ENCODE measurements at places on chromosomes 11 and 22.

- no peak for DNase-seq
Observed at GRCh38 chr11:46521961-46522681, 71.7 kb downstream of the AMBRA1 start.

- DNase-seq = no peak
Observed at GRCh38 chr11:22832315-22833015, 2.9 kb upstream of the SVIP start.

- no peak for DNase-seq
Observed at GRCh38 chr11:1487091-1487850, 692 bp upstream of the MOB2 start.

- no peak for DNase-seq
Observed at GRCh38 chr11:69962152-69962551, 116.0 kb upstream of the ANO1 start.

DNA sequence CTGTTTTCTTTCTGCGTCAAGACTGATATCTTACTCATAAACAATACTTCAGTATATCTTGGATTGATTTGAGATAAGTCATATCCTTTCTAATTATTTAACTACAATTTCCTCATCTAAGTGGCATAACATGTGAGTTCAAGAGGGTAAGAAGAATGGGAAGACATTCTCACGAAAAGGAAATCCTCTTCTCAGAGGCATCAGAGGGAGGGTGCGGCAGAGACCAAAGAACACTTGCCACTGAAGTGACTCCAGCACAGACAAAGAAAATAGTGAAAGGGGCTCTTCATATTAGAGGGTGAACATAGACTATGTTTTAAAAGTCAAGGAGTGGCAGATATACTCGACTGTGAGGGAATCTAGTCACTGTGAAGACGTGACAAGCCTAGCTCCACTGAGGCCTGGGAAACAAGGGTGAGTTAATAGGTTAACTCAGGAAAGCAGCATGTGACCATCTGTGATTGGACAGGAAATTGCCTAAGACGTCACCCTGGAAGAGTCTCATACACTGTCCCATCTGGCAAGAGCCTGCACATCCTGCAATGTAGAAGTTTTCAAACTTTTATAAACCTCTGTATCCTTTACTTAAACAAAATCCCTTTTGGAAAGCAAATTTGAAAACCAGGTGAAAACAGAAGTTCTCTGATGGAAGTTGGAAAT is 1.9 kb upstream of the MMP1 start:
- DNase-seq = no peak

DNA sequence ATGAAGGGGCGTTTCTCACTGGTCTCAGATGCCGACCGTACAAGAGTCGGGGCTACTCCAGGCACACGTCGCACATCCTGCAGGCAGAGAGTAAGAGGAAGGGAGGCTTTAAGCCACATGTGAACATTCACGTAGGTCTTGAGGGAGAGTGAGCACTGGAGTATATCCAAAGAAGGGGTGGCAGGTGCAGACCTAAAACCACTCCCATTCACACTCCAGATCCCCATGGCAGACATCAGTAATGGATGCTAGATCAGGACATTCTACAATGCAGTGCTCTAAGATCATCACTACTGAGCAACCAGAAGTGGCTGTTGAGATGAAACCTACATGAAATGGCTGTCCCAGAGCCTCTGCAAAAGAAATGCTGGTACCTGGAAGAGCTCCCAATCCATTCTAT is 39.0 kb downstream of the WT1 start:
- DNase-seq = no peak

GRCh38 chr11:113329725-113330124 is 15.3 kb downstream of the TTC12 start:
- DNase-seq = no peak

GRCh38 chr22:36365020-36365411 is 22.8 kb downstream of the MYH9 start:
- peak; percentile 96 for DNase-seq

DNA sequence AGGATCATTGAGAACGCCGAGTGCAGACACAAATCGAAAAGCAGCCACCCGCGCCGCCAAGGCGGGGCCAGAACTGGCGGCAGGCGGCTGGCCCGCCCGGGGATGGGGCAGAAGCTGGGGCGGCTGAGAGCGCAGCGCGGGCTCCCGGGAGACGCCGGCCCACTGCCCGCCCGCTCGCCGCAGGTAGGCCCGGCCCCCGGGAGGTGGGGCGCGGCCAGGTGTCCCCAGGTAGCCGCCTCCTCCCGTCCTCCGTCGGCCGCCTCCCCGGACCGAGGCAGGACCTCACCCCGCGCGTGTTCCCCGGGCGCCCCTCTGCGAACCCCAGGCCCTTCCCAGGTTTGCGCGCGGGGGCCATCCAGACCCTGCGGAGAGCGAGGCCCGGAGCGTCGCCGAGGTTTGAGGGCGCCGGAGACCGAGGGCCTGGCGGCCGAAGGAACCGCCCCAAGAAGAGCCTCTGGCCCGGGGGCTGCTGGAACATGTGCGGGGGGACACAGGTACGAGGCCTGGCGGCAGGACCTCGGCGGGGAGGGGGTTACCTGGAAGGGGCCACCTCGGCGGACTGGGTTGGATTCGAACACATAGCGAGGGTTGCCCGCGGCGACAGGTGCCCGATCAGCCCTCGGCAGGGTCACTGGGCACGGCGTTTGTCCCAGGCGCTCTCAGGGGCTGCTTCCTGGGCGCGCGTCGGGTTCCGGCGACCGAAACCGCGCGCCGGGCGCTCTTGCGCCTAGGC is at the start of gene PRRG4:
TSS of gene PRRG4 (plus strand) at position 248 of the 733 bp plus-strand sequence. CDS start 603 bp downstream, outside the sequence.
- peak; percentile 68 for DNase-seq

DNA sequence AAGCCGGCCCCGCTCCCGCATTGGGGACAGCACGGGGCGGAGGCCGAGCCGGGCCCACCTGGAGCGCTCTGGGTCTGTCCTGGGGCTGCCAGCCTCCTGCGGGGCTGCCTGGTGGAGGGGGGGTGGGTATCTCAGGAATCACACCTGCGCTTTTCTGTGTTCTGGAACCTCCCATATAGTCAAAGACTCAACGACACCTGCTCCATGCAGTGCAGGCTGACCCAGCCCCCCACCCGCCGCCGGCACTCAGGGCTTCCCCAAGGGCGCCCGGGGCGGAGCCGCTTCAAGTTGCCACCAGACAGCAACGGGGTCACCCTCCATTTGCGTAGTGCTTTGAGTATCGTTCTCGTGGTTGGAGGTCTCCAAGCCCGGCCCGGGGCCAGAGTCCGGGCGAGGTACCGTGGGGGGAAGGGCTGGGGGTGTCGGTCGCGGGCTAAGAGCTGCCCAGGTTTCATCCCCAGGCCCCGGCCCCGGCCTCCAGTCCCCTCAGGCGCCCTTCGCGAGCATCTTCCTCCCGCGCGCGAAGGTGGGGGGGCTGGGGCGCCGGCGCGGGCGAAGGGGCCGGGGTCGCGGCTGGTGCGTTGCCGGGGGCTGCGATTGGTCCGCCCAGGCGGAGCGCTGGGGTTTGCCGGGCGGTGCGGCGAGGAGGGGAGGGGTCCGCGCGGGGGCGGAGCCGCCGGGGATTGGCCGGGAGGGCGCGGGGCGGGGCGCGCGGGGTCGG is 6.6 kb downstream of the TSPAN4 start:
- DNase-seq = no peak

- DNase-seq = no peak
Observed at GRCh38 chr11:6474413-6474792, 662 bp upstream of the TRIM3 start.

DNA sequence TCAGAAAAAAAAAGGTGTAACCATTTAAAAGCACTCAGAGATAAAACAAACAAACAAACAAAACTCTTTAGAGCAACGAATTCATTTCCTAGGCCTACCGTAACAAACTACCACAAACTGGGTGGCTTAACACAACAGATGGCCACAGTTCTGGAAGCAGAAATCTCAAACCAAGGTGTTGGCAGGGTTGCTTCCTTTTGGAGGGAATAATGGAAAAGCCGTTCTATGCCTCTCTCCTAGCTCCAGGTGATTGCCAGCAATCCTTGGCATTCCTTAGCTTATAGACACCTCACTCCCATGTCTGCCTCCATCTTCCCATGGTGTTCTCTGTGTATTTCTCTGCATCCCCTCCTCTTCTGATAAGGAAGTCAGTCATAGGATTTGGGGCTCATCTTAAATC is 200.4 kb downstream of the RAB38 start:
- DNase-seq = no peak

- no peak for DNase-seq
Observed at GRCh38 chr11:83221694-83222093, 28.2 kb downstream of the ANKRD42 start.

DNA sequence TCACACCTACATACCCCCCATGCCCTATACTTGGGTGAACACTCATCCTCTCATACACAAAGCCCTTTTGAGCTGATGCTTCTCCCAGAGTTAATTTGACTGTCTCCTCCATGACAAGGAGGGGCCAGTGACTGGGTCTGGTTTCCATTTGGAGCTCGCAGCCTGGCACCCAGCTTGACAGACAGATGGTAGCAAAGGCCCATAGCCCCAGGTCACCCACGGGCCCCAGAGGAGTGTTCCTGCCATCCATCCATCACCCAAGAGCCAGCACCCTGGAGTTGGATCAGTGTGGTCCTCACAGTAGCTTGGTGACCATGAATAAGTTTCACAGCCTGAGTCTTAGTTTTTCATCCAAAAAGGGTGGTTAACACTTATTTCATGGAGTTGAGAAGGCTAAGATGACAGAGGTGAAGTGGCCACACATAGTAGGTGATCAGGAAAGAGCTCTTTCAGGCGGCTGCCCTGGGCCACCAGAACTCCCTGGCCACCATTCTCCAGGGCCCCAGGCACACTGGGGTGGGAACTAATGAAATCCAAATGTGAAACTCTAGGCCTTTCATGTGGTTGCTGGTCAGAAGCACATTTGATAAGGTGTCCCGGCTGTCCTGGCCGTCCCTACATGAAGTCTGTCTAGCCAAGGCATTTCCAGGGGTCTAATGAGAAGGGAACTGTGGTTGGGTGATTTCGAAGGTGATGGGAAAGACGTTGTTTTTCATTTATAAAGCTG is 42.4 kb downstream of the LIF start:
- DNase-seq = no peak

DNA sequence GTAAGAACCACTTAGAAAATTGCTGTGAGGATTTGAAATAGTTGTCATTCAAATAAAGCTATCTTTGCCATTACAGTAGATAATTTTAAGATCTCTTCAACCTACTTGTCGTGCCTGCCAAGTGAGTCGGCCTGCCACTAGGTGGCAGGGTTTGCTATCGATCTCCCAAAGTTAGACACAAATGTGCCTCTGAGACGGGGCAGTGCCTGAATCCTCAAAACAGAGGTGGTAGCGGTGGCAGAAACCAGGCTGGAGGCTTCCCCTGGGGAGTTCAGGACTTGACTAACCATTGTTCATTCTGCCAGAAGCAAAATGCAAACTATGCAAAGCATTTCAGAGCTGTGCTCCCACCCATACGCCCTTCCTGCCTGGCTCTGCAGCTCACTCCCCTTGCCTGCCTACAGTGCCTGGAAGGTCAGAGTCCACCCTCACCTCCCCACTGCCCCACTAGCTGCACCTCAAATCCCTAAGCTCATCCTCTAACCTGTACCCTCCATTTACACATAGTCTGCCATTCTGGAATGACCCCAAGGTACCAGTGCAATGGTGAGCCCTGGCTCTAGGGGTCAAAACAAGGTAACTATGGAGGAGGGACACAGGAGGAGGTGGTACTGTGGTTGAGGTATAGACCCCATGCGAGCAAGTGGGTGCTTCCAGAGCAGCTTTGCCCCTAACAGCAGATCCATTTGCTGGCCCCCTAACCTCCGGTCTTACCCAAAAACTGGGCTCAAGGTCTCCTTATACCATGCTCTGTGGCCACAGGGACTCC is 82.1 kb downstream of the C11orf58 start:
- DNase-seq = peak; percentile 83

All from activated CD4-positive, alpha-beta T cell treated with anti-CD3 and anti-CD28 coated beads, Interleukin-10, Interleukin-2, amounts not matched to agents 100 ng/mL and 50 ng/mL, durations not matched to agents 16 hours and 8 hours (primary cell).